ENCODE measurements at places on chromosomes 7 and 10. TPM values are rescaled to one million over a fixed set of nuclear protein-coding genes. Genes with fewer than 3 reads are reported as not detected.

The ST8SIA6 gene
- total RNA-seq: not detected

The CLRN3 gene
- total RNA-seq: not detected

The ALKBH4 gene
- 12.0 TPM for total RNA-seq

The DDC gene
- 1.7 TPM for total RNA-seq

The PTN gene
- not detected for total RNA-seq

The MBL2 gene
- not detected for total RNA-seq

The LRRC4 gene
- not detected for total RNA-seq

The KIF11 gene
- total RNA-seq: 33.5 TPM

The FAM131B gene
- total RNA-seq: 0.49 TPM

The TES gene
- total RNA-seq: 66.3 TPM

The NODAL gene
- total RNA-seq: not detected

The CRPPA gene
- total RNA-seq: 0.60 TPM

The PROSER2 gene
- total RNA-seq: 31.8 TPM

The TEX47 gene
- total RNA-seq: not detected

The LEP gene
- total RNA-seq: not detected

The FRAT2 gene
- total RNA-seq: 8.9 TPM

The NRF1 gene
- 10.3 TPM for total RNA-seq

The SLC26A3 gene
- not detected for total RNA-seq

The MEOX2 gene
- not detected for total RNA-seq

The STMP1 gene
- 30.8 TPM for total RNA-seq

The TRPV6 gene
- not detected for total RNA-seq

The BLNK gene
- total RNA-seq: 0.07 TPM

The NME8 gene
- not detected for total RNA-seq

The NFE2L3 gene
- 9.5 TPM for total RNA-seq

The ZNF777 gene
- total RNA-seq: 22.0 TPM

The CRYGN gene
- not detected for total RNA-seq

The ADO gene
- 23.3 TPM for total RNA-seq

The SRGN gene
- 77.1 TPM for total RNA-seq

The ZNF503 gene
- total RNA-seq: 6.6 TPM

The DIP2C gene
- total RNA-seq: 9.7 TPM

The BMS1 gene
- total RNA-seq: 21.7 TPM

The GHRHR gene
- total RNA-seq: not detected

The FAM3C gene
- total RNA-seq: 43.9 TPM

The MYH16 gene
- total RNA-seq: 0.50 TPM

The OR6B1 gene
- not detected for total RNA-seq

The MOGAT3 gene
- total RNA-seq: not detected

The TRIM74 gene
- 0.21 TPM for total RNA-seq

The GARS1 gene
- 136 TPM for total RNA-seq

The COL28A1 gene
- 0.98 TPM for total RNA-seq

The EVX1 gene
- total RNA-seq: 0.14 TPM

The PSD gene
- 0.20 TPM for total RNA-seq

The PMPCB gene
- 65.3 TPM for total RNA-seq

The OR2A12 gene
- total RNA-seq: not detected

The FKBP6 gene
- not detected for total RNA-seq

The FXYD4 gene
- total RNA-seq: not detected

The UPK3BL1 gene
- total RNA-seq: 13.7 TPM

The LIPN gene
- total RNA-seq: not detected

The LRRD1 gene
- not detected for total RNA-seq

The CDHR1 gene
- 0.14 TPM for total RNA-seq

The ZNF786 gene
- 6.9 TPM for total RNA-seq
